Upper lobe of left lung (tissue), 6 donors: ENCODE measurements at places on chromosomes 1 and 21.

DNA sequence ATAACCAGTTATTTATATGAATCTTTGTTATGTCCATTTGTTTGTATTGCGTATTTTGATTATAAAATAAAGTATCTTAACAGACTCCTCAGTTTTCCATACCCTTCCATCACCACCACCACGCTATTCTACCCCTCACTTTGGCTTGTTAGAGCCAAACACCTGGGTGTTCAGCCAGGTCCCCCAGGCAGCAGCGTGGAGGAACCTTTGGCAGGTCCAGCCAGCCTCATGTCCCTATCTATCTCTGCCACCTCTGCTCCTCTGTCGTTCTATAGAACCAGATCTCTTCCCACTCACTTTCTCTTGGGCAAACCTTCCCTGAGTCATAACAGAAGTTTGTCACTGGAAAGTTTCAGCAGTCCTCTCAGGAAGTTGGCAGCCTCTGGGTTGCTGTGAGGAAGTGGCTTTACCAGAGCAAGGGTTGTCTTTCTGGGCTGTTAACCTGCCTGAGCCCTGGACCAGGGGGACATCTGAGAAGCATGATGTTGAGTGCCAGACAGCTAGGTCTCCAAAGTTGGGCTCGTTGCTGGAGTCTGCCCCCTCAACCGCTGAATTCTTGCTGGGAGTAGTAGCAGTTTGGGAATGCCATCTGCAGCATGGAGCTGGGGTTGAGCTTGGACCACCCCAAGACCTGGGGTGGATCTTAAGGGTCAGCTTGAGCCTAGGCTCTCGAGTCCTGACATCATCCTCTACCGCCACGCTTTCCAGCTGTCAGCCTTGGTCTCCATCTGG, 996 bp upstream of the SH3BGRL3 start:
- no peak for DNase-seq

- no peak for DNase-seq
Observed at GRCh38 chr1:35726450-35727433, 8.1 kb upstream of the C1orf216 start.

- DNase-seq = no peak
Observed at GRCh38 chr21:25897383-25897782, 162.6 kb downstream of the GABPA start.

DNA sequence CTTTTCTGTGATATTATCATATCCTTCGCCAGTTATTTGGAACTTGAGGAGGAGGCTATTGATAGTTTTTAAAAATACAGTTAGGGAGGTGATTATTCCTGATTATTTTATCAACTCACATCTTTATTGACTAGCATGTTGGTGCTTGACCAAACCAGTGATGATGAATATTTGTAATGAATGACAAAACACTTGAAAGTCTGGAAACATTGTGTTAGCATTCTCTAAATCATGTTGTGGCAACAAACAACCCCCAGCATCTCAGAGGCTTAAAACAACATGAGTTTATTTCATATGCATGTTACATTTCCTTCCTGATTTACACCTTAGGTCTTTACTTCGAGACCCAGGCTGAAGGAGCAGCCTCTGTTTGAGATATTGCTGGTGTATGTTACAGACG, 10.7 kb upstream of the JUN start:
- no peak for DNase-seq

- DNase-seq = no peak
Observed at GRCh38 chr1:150003801-150004200, 6.7 kb downstream of the OTUD7B start.

- no peak for DNase-seq
Observed at GRCh38 chr1:192407206-192407605, 90.4 kb downstream of the RGS21 start.

- DNase-seq = no peak
Observed at GRCh38 chr1:240093120-240093961, 1.7 kb downstream of the FMN2 start.

DNA sequence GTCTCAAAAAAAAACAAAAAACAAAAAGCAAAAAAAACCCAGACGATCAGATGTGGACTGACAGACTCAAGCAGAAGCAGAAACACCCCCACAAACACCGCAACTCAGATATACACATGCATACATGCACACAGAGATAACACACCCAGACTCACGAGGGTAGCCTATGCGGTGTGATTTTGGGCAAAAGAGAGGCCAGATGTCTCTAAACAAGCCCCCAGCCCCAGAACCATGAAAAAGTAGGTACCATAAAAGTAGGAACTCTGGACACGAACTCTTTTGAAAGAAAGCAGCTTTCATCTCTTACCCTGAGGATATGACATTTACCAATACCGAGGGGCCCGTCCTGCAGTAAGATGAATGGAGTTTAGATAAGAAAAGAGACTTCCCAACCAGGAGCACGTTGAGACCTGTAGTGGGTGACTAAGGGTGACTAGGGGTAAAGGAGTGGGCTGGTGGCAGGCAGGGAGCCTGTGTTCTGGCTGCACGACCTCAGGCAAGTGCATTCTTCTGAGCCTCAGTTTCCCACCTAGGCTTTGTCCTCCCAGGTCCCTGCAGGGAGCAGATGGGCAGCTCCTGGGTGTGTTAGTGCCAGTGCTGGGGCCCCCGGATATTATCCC, 1.5 kb upstream of the TINAGL1 start:
- DNase-seq = no peak

- no peak for DNase-seq
Observed at GRCh38 chr1:225479996-225480720, 52.3 kb upstream of the LBR start.

DNA sequence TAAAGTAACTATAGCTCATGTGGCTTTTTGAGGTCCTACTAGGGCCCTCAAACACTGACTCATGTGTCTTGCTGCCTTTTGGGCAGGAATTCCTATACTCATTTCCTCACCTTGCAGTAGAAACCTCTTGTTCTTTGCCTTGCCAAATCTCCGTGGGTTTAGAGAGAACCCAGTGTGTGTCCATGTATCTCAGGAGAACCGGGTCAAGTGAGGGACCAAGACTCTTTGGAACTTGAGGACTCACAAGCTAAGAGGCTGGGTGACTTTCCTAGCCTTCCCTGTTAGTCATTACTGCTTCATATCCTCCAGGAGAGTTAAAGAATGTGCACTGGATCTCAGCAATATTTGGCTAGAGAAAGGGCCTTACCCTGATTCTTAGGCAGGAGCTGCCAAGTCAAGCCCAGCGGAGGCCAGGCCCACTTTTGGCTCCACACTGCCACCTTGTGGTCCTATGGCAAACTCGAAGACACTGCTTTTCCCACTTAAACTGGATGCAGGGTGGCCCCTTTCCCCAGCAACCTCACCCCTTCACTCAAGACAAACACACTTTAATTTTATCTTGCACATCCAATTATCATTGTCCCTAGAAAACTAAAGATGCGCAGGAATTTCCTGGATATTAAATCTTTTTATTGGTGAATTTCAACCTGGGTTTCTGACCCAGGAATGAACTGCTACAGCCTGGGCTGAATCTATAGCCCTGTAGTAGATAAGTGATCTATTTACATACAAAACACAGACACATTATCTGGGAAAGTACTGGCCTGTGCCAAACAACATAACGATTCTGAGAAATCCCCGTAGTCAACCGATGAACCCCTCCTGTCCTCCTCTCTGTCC, 10.6 kb downstream of the AVPR1B start:
- no peak for DNase-seq

DNA sequence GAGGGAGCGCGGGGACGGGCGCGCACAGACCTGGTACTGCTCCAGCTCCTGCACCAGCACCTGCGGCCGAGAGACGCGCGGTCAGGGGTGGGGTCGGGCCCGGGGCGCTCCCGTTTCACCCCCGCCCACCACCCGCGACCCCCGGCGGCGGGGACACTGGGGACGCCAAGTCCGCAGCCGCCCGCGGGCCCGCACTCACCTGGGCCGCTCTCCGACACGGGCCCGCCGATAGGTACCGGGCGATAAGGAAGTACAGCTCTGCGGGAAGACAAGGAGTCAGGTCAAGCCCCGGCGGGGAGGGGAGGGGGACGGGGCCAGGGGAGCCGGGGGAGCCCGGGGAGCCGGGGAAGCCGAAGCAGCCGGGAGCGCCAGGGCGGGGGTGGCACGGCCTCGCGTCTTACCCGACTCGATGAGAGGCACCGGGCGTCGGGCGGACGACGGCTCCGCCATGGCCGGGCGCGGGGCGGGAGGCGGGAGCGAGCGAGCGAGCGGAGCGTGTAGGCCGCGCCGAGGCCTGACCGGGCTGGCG, 326 bp downstream of the BRWD1 start:
- DNase-seq = peak; percentile 91

GRCh38 chr1:209432443-209432825, 151.1 kb upstream of the CAMK1G start:
- DNase-seq = no peak

- DNase-seq = no peak
Observed at GRCh38 chr21:36854391-36854790, 112.1 kb downstream of the HLCS start.

GRCh38 chr1:224289396-224289795, 40.6 kb downstream of the NVL start:
- no peak for DNase-seq

DNA sequence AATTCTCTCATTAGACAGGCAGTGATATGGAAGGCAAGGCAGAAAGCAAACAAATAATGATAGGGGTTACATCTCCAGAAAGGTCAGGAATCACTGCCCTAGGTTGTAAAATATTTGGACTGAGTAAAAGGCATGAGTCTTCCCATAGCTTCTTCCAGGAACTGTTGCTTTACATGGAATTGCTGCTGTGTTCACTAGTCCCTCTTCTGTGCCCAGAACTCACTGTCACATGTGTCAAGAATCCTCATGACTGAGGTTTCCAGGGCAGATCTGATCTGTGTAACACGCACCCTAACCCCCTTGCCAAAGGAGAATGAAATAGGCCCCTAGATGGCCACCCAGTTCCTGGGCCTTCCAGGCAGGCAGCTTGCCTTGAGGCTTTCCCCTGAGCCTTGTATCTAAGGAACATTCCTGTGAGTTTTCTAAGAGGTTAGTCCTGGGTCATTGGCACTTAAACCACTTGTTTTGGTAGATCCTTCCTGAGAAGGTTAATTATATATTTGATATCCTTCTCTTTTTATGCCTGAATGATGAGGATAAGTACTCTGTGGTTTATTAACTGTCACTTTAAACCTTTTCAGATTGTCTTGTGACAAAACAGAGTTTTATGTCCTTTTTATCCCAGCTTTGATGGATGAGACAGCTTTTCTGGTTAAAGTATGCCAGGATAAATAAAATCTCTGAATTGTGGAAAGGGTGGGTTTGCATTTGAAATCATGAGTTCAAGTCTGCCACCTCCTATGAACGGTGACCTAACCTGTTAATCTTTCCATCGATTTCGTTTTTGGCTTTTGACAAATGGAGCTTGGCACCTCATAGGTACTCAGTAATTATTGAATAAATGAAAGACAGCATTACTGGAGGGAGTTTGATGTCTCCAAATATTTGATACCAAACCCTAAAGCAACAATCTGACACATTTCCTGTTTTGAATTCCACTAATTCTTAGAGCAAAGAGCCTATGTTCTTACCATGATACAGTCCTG, 163.3 kb downstream of the DHRS3 start:
- peak; percentile 59 for DNase-seq

GRCh38 chr1:16165548-16165947, 9.7 kb upstream of the EPHA2 start:
- DNase-seq = no peak
